ENCODE measurements at places on chromosomes 16 and 17.

- no peak for DNase-seq
Observed at GRCh38 chr16:81137754-81138153, 41.6 kb upstream of the GCSH start.

GRCh38 chr17:6355196-6355595 is 79.7 kb downstream of the AIPL1 start:
- DNase-seq, result no peak

GRCh38 chr16:52383640-52384292 is 163.2 kb downstream of the TOX3 start:
- DNase-seq, result no peak

GRCh38 chr17:7885367-7886226 is 3.0 kb upstream of the CHD3 start:
- no peak for DNase-seq

- DNase-seq, result peak; percentile 64
Observed at GRCh38 chr16:4801962-4802658, at the start of gene ROGDI. TSS of gene ROGDI (minus strand) at chr16:4802633. CDS start at chr16:4802571, 62 bp downstream.
